ENCODE measurements at places on chromosomes 5 and 9.

- no peak for DNase-seq
Observed at GRCh38 chr9:105055917-105056316, 128.0 kb upstream of the ABCA1 start.

DNA sequence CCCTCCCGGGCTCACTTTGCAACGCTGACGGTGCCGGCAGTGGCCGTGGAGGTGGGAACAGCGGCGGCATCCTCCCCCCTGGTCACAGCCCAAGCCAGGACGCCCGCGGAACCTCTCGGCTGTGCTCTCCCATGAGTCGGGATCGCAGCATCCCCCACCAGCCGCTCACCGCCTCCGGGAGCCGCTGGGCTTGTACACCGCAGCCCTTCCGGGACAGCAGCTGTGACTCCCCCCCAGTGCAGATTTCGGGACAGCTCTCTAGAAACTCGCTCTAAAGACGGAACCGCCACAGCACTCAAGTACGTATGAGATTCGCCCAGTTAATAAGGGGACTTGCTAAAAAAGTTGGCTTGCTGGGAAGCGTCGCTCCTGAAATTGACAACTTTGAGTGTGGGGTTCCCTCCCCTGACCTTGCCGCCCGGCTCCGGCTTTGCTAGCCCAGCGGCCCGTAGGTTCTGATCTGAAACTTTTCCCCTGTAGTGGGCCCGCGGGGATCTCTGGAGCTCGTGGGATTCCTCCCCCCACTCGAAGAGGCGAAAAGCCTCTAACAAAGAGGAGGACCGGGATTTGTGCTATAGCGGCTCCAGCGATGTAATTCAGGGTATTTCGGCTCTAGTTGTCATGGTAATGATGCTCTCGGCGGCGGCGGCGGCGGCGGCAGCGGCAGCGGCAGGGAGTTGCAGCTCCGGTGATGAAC lies 572 bp downstream of the NR4A3 start:
- DNase-seq, result peak; percentile 63

GRCh38 chr5:55994495-55994997 lies at the start of gene IL6ST:
Gene IL6ST (minus strand): TSS chr5:55994963. CDS start chr5:55976278, 18,685 bp downstream.
- DNase-seq, result no peak

GRCh38 chr5:122999947-123000563 lies 36.5 kb downstream of the PPIC start:
- DNase-seq, result no peak

DNA sequence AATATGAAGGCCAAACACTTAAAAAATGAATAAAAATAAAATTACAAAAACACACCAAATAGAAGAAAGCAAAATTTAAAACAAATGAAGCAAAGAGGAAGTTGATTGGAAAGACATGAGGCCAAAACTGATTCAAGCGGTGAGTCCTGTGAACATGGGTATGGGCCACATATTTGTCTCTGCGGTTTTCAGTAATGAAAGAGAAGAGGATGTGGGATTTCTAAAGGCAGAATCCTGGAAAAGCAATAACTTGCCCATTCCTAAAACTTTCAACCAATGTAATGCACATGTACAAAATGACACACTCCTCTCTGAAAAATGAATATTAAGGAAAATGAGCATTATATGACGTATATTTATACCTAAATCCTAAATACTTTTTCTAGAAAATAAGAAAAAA lies 263.7 kb downstream of the SEMA5A start:
- DNase-seq, result no peak

DNA sequence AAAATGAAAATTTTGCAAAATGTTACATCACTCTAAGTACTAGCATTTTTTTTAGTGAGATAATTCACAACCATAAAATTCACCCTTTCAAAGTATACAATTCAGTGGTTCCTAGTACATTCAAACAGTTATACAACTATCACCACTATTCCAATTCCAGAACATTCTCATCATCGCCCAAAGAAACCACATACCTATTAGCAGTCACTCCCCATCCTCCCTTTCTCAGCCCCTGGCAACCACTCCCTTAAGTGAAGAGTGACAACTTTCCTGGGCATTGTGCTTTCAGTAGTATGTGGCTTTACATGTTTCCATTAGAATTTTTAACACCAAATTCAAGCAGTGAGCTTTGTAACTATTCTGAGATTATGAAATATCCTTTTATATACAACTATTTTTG lies 81.4 kb downstream of the RASEF start:
- DNase-seq, result no peak

GRCh38 chr9:107883496-107884124 lies 394.0 kb upstream of the KLF4 start:
- no peak for DNase-seq

DNA sequence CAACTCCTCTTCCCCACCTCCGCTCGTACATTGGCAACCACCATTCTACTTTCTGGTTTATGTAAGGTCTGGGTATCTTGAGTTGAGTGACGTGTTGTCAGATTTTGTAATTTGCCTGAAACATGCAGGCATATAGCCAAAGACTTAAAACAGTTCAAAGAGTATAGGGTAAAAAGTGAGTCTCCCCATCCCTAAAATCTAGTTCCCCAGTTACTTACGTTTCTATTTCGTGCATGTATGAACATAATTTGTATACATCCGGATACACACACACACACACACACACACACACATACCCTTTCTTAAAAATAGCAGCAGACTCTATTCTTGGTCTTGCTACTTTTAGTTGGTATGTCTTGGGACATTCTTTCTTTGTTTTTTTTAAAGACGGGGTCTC lies 915 bp downstream of the HSDL2 start:
- no peak for DNase-seq

GRCh38 chr5:113804264-113804663 lies 290.8 kb downstream of the YTHDC2 start:
- no peak for DNase-seq

GRCh38 chr9:138069731-138070456 lies 192.3 kb downstream of the CACNA1B start:
- DNase-seq, result no peak

GRCh38 chr5:90476391-90476790 lies 1.7 kb downstream of the POLR3G start:
- no peak for DNase-seq

GRCh38 chr9:752201-752600 lies 89.3 kb upstream of the DMRT1 start:
- DNase-seq, result no peak

DNA sequence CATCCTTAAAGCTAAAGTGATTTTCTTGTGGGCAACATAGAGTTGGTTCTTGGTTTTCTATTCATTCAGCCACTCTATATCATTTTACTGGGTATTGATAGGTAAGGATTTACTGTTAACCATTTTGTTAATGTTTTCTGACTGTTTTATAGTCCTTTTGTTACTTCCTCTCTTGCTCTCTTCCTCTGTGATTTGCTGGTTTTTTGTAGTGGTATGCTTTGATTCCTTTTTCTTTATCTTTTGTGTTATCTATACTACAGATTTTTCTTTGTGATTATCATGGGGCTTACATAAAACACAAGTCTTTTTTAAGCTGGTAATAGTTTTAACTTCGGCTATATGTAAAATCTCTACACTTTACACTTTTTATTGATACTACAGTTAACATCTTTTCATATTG lies 43.3 kb downstream of the CREBRF start:
- DNase-seq, result no peak

- no peak for DNase-seq
Observed at GRCh38 chr9:79524266-79524665, 47.5 kb upstream of the TLE4 start.

DNA sequence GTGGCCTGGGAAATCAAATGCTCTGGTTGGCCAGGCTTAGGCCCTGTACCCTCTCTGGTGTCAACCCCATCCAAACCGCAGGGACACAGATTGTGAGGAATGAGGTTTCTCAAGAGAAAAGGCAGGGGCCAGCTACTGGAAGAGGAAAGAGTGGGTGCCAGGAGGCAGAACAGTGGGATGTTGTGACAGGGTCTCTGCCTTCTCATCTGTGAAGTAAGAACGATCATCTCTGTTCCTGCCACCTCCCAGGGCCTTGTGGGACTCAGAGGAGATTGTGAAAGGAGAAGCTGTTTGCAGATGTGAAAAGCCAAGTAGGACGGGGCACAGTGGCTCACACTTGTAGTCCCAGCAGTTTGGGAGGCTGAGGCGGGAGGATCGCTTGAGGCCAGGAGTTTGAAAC lies 22.8 kb upstream of the RPL26L1 start:
- DNase-seq, result no peak

GRCh38 chr5:154478224-154478565 lies at the start of gene HAND1:
Gene HAND1 (minus strand): TSS chr5:154478227. CDS start chr5:154478008, 219 bp downstream.
- DNase-seq, result no peak

GRCh38 chr5:149345892-149346222 lies 558 bp downstream of the GRPEL2 start:
- DNase-seq, result no peak

DNA sequence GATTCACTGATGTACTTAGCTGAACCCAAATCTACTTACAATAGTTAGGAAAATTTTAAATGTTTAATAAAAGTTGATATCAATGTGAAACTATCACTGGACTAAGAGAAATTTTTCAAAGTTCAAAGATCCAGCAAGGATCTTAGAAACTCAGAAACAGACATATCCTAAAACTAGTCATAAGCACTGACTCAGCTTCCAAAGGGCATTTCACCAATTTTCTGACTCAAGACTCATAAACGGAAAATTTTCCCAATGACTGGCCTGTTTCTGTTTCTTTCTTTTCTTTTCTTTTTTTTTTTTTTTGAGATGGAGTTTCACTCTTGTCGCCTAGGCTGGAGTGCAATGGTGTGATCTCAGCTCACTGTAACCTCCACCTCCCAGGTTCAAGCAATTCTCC lies 66.6 kb downstream of the CDC14B start:
- DNase-seq, result no peak

- no peak for DNase-seq
Observed at GRCh38 chr5:14356305-14356704, 213.2 kb downstream of the TRIO start.

DNA sequence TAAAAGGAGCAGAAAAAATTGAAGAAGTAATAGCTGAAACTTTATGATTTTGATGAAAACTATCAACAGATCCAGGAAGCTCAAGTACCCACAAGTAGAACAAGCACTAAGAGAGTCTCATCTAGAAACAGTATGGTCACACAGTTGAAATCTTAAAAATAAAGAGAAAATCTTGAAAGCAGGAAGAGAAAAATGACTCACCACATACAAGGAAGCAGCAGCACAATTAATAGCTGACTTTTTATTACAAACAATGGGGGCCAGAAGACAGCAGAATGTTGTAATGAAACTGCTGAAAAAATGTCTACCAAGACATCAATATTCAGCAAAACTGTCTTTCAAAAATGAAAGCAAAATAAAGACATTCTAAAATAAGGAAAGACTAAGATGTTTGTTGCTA lies 1108.3 kb upstream of the DMAC1 start:
- DNase-seq, result no peak

DNA sequence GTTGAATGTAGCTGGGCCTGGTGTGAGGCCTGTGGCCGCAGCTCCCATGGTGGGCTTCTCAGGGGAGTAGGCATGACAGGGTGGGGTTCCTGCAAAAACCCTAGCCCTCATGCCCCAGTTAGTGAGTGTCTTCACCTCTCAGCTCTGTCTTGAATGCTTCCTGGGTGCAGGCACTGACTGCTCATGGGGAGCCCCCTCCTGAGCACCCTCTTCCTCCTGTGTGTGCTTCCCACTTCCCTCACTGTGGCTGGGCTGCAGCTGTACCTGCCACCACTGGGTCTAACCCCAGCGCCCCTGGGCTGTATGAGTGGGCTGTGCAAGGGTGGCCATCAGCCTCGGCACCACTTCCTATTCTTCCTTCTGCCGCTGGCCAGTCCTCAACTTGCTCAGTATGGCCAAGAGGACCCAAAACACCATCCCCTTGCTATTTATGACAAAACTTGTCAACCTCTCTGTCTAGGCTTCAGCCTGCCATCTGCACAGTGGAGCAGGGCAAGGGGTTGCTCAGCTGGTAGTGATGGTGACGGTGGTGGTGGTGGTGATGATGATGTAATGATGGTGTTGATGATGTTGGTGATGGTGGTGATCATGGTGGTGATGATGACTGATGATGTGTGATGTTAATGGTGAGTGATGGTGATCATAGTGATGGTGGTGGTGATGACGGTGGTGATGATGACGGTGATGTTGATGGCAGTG lies 67.5 kb downstream of the RXRA start:
- DNase-seq, result no peak

DNA sequence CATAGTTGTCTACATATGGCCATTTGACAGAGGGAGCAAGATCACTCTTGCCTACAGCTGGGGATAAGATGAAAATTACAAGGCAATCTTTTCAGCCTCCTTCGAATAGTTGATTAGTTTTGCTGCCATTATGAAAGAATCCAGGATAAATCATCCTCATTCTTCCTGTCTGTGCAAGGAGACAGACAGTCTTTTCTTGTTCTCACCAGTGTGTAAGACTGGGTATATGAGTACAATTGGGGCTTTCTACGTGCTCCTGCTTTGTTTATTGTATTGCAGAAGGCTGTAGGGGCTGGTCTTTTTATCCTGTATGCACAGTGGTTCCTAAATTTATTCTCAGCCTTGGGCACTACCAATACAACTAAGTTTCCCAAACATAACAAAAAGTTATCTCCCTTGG lies 76.8 kb downstream of the SPEF2 start:
- DNase-seq, result no peak

- DNase-seq, result no peak
Observed at GRCh38 chr5:85823462-85824426, 794.0 kb upstream of the COX7C start.

GRCh38 chr5:175098301-175098700 lies 345.7 kb downstream of the DRD1 start:
- DNase-seq, result no peak

DNA sequence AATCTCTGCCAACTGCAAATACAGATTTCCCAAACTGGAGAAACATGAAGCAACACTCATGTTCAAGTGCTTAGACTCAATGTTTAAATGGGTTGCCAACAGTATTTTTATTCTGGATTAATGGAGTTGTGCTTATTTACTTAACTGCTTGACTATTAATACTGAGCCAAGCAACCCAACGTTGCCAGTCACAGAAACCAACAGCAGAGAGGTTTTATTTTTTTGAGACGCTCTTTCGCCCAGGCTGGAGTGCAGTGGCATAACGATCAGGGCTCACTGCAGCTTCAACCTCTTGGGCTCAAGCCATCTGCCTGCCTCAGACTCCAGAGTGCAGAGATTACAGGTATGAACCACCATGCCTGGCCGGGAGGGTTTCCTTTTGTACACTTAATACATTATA lies 8.5 kb upstream of the TMEM268 start:
- no peak for DNase-seq

DNA sequence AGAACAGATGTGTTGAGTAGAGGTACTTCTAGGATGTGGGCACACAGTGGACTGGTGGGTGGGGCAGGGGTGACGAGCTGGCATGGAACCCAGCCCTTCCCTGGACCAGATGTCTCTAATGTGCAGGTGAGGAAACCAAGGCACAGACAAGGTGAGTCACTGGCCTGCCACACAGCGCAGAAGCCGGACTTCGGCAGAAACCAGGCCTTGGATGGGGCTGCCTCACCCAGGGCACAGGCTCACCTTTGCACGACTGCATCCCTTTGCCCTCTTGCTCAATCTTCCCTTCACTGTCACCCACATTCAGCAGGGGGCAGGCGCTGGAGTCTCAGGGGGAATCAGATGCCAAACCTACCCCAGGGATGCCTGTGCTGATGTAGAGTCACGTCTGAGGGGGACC lies 65.4 kb upstream of the LMX1B start:
- DNase-seq, result no peak
